ENCODE measurements at places on chromosomes 2 and 18.

DNA sequence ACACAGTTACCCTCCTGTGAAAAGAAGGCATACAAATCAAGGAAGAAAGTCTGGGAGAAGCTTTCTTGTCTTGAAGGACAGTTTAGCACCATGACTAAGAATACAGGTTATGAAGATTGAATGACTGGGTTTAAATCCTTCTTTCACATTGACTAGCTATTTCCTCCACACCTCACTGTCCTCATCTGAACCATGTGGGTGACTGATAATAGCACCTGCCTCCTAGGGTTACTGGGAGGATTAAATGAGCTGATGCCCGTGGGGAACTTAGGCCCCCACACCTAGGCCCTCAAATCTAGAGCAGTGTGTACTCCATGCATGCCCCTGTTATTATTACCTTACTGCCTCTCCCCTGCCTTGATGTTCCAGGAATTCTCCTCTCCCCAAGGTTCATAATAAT is 202.9 kb downstream of the FBXO15 start:
- DNase-seq: no peak

DNA sequence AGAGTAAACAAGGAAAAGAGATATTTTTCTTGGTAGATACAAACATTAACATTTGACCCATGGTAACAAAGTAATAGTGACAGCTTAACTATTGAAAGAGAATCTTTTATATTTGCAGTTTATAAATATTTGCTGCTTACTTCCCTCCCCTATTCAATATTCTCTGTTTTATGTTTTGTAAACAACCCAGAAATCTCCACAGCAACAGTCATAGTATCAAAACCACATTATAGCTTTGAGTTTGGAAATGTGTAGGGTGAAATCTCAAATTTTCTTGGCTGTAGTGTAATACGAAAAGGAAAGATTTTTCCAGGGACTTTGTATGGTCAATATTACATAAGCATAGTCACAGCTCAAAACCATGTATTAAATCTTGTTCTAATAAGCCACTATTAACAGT is 511.2 kb downstream of the METTL4 start:
- DNase-seq: no peak

DNA sequence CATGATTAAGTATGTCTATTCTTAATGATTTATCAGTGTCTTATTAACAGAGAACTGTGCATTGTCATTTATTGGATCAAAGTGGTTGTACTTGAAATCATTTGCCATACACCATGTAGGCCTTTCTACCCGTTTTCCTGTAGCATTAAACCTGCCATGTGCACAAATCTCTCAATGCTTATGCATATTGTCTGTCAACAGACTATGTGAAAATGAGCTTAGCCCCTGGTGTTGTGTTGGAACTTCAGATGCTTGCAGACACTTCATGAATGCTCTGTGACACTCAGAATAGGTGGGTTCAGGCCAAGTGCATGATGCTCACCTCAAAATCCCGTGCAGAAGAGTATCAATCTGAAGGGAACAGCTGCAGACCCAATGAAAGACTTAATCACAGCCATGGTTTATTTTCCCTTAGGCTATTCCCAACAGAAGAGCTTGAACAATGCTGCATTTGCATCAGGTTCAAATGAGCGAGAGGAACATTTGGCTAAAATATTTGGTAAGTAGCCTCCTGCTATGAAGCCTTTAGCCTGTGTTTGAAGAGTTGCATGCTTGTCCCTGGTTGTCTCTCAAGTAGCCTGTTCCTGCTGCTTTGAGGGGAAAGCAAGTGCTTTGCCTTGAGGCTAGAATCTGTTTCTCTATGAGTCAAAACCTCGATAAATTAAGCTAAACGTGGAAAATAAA is 6.1 kb downstream of the C2orf92 start:
- no peak for DNase-seq

- DNase-seq: no peak
These were observed 142.7 kb upstream of the FOSL2 start for GRCh38 chr2:28250006-28250405.

- DNase-seq: no peak
These were observed 184.5 kb downstream of the FAM210A start for GRCh38 chr18:13541621-13542519.

- DNase-seq: no peak
These were observed 73.7 kb upstream of the PIK3C3 start for GRCh38 chr18:41881285-41881684.

GRCh38 chr2:53475321-53475720 is 292.3 kb upstream of the CHAC2 start:
- DNase-seq: no peak

GRCh38 chr18:37332219-37332618 is 233.4 kb downstream of the CELF4 start:
- DNase-seq: no peak

DNA sequence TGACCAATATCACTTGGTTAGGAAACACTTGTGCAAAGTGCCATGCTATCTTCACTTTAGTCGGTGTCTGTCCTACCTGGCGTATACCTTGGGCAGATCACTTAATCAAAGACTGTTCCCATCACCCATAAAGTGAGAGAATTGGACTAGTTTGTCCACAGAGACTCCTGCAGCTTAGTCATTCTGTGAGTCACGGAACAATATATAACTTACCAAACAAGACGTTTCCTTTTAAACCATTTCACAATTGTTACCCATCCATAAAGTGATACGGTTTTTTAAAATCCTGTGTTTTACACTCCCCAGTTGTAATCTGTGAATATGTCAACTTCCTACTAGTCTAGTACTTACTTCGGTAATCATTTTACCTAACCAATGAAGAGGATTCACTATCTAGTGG is 499.3 kb upstream of the SMIM21 start:
- DNase-seq: no peak

GRCh38 chr2:218444692-218445357 is 25.9 kb downstream of the VIL1 start:
- DNase-seq: no peak

DNA sequence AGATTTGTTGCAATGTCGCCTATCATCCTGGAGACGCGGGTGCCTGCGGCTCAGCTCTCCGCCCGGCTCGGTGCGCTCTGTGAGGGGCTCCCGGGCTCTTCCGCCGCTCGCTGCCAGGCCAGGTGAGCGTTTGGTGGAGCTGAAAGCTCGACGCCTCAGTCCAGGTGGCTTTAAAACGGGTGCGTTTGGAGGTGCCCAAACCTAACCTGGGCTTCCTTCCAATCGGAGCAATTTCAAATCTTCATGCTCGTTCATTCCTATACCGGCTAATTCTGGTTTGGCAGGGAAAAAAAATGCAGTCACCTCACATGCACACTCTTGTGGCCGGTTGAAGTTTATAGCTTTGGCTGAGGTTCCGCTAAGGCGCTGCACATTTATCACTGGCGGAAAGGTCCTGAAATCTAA is at the start of gene SLC16A14:
TSS of gene SLC16A14 (minus strand) at position 274 of the 405 bp plus-strand sequence. CDS start 9,572 bp downstream, outside the sequence.
- peak; percentile 25 for DNase-seq

GRCh38 chr18:23967321-23968089 is 47.0 kb upstream of the TTC39C start:
- DNase-seq: no peak

GRCh38 chr2:55096586-55096985 is 46.3 kb upstream of the RTN4 start:
- no peak for DNase-seq

DNA sequence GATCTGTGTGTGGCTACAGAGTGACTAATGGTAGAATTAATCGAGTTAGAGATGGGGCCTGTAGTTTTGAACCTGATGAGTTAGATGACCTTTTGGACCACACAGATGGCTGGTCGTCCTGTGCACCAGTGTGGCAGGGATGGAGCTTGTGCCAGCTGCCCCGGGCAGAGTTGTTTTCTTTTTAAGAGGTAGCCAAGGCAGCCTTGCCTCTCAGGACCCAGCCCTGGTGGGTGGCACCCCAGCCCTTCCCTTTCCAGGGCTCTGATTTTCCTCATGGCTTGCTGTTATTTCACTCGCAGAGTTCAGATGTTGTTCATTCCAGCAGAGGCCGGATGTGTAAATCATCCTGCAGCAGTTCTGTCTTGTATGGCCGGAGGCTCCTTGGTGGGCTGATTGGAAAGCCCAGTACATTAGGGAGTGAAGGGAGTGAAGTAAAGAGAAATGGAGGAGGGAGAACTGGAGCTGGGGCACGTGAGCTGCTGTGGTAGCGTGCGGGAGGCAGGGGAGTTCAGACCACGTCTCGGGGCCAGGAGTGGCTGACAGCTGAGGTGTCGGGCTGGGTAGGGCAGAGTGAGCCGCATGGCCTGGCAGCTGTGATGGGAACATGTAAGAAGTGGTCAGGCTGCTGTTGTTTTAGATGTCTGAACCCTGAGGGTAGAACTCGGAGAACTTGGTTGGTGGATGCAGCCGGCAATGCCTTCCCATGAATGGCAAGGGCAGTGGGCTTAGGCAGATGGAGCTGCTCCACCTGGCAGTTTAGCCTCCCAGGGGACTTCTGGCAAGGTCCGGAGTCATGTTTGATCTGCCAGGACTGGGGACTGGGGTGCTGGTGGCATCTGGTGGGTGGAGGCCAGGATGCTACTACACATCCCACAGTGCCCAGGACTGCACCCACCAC is 28.8 kb downstream of the ASAP2 start:
- no peak for DNase-seq
